ENCODE measurements at places on chromosomes 5 and 9.

DNA sequence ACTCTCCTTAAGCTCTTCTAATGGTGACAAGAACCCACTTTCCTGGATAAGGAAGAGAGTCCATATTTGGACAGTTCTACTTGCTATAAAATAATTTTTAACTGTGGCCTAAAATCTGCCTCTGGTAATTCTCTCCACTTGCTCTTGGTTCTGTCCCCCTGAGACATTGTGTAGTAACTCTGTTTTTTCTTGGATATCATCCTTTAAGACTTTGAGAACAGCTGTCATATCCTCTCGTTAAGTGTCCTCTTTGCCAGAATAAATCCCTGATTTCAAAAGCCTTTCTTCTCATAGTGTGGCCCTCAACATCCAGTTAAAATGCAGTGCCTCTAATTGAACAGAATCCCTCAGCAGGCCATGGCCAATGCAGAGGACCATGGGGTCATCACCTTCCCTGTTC lies 101.5 kb downstream of the ARHGEF28 start:
- DNase-seq, result no peak

DNA sequence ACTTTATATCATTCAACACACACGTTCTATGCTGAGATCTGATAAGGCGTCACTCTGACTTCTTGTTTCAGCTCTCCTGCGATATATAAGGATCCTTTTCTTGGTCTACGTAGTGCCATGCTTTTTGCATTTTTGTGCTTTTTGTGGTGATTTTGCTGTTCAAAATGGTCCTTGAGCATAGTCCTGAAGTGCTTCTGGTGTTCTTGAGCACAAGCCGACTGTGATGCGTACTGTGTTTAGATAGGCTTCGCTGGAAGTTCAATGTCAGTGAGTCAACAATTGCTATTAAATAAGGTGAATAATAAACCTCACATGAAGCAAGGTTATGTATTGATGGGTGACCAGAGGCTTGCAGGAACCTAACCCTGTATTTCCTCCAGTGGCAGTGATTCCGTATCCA lies 46.8 kb downstream of the ACO1 start:
- DNase-seq, result no peak

- peak; percentile 23 for DNase-seq
Measured at GRCh38 chr9:98256756-98257155, 1.3 kb upstream of the TBC1D2 start.

- DNase-seq, result no peak
Measured at GRCh38 chr9:136662656-136663581, at the start of gene EGFL7. Gene EGFL7, plus strand, starts transcription at chr9:136662916. Its CDS starts 5,367 bp downstream, at chr9:136668283.

DNA sequence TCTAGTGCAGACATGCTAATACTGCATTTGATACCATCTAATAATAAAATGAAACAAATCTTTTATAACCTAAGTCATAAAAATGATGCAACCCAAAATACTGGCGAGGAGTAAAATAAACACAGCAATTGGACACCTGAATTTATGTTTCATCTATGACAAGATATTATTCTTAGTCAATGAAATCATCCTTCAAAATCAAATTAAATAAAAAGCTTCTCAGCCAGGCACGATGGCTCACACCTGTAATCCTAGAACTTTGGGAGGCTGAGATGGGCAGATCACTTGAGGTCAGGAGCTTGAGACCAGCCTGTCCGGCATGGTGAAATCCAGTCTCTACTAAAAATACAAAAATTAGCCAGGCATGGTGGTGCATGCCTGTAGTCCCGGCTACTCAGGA lies 179.0 kb downstream of the TMEM232 start:
- DNase-seq, result no peak

GRCh38 chr5:8585230-8586018 lies 716.5 kb downstream of the MTRR start:
- DNase-seq, result no peak

DNA sequence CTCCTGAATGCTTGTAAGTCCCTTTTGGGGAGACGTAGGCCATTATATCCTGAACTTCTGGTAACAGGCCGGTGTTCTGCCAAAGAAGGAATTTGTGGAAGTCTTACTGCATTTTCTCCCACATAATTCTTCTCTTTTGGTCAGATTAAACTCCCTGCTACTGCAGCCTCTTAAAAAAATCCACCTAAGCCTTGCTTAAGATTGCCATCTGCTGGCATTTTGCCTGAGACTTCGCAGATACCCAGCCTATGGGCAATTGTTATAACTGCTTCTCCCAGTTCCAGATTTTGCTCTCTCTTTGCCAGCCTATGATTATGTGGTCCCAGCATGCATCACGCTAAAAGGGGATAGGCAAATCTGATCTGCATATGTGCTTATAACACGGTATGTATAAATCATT lies 391.6 kb upstream of the CHD1 start:
- no peak for DNase-seq

DNA sequence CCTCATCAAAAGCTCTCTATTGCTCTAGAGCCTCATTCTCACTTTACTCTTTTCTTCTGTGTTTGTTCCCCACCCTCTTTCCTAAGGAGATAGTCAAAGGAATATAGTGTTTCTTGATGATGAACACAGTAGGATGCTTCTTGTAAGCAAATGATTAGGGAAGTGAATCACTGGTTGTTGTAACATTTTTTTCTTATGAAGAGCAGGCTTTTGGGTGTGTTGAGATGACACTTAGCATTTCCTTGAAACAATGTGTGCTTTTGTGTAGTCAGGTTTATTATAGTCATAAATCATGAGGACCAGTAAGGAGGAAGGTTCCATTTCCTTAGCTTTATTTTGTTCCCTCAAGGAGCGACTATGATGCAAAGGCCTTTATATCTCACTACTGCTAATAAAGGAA lies 1991.3 kb upstream of the C9orf72 start:
- DNase-seq, result no peak

- no peak for DNase-seq
Measured at GRCh38 chr5:135517631-135518030, 18.1 kb downstream of the NEUROG1 start.

DNA sequence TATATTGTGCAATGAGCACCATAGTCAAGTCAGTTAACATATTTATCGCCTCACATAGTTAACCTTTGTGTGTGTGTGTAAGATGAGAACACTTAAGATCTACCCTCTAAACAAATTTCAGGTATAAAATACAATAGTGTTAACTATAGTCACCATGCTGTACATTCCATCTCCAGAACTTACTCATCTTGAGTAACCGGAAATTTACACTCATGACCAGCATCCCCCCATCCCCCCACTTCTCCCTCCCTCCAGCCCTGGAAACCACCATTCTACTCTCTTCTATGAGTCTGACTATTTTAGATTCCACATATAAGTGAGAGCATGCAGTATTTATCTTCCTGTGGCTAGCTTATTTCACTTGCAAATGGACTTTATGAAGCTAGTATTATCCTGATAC lies 40.3 kb downstream of the ZNF354A start:
- DNase-seq, result no peak

DNA sequence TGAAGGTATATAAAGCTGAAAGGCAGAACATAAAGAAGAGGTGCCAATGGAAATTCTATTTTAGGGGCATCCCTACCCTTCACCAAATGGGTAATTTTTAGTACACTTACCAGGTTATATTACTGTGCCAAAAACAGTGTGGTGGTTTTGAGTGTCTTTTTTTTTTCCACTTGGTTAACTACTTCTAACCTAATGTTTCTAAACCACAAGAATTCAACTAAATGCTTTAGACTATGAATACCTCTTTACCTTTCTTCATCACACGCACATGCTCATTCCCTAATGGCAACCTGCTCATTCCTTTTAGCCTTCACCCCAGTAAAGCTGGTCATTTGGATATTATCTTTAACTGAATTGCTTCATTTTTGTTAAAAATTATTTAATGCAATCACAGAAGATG lies 215.6 kb downstream of the PIK3R1 start:
- DNase-seq, result no peak

DNA sequence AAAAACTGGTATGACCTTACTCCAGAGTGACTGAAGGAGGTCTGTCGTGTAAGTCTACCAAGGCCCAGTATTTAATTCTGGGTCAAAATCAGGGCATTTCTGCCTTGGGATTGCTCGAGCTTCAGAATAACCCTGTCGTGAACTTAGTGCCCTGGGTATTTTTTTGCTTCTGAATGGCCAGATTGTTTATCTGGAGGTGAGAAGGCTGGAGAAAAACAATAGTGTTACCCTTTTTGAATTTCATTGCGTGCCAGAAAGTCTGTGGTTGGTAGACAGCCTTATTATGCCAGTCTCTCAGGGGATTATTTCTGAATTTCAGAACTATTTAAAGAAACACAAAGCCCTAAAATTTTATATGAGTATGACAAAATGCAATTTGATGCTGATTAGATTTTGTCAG lies 323.4 kb downstream of the CSNK1G3 start:
- DNase-seq, result no peak

GRCh38 chr9:85258823-85259370 lies 482.9 kb downstream of the AGTPBP1 start:
- peak; percentile 55 for DNase-seq

- DNase-seq, result no peak
Measured at GRCh38 chr9:98363644-98364043, 108.2 kb upstream of the TBC1D2 start.

DNA sequence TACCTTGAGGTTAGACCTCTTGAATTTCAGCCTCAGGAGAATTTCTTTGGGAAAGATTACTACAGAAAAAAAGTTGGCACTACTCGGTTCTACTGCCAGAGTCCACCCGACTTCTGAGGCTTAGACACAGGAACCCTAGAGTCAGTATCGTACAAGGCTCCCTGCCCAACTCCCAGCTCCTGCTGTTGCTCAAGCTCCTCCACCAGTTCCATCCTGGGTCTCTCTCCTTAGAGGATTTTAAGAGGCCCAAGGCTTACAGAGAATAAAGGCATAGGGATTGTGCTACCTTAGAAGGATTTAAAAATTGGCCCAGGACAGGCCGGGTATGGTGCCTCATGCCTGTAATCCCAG lies 29.0 kb upstream of the SSBP2 start:
- no peak for DNase-seq

GRCh38 chr5:171650597-171650996 lies 135.0 kb upstream of the SMIM23 start:
- DNase-seq, result no peak

DNA sequence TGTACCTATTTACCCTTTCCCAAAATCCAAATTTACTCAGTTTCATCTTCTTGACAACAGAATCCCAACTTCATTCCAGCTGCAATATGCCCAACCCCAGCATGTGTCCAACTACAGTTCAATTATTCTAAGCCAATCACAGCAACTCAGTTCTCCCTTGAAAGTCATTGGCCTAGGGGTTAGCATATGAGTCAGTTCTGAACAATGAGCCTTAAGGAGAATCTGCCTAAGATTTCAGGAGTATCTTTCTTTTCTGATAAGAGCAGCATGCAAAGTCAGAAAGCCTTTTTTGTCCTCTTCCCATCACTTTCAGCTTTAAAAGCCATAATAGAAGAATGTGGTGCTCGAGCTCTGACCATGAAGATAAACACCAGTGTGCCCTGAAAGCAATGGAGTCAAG lies 44.4 kb upstream of the RASGRF2 start:
- DNase-seq, result no peak

GRCh38 chr9:99056886-99057664 lies 47.8 kb upstream of the TGFBR1 start:
- no peak for DNase-seq

DNA sequence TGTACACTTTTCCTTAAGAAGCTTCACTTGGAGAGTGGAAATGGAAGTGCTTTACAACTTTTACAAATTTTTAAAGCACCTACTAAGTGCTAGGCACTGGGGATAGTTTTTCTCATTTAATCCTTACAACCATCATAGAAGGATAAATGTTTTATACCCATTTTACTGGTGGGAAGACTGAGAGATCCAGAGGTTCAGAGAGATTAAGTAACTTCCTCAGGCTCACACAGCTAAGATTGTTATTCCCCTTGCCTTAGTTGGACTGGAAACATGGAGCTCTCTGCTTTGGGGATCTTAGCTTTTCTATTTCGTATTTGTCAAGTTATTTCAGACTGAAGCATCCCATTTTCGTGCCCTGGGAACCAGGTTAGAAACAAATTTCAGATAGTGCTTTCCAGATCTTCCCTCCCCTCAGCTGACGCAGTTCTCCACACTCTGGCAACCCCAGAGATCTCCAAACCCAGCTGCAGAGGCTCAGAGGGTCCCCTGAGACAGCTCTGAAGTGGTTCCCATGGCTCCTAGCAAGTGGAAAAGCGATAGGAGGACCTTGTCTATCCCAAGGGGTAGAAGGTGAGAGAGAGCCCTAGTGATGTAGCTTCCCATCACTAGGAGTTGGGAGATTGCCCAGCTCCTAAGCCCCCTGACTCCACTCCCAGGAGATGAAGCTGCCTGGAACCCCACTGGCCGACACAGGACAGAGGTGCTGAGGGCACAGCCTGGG lies 16.2 kb upstream of the GABBR2 start:
- DNase-seq, result no peak

GRCh38 chr9:114371343-114371944 lies 16.3 kb downstream of the AKNA start:
- DNase-seq, result no peak

DNA sequence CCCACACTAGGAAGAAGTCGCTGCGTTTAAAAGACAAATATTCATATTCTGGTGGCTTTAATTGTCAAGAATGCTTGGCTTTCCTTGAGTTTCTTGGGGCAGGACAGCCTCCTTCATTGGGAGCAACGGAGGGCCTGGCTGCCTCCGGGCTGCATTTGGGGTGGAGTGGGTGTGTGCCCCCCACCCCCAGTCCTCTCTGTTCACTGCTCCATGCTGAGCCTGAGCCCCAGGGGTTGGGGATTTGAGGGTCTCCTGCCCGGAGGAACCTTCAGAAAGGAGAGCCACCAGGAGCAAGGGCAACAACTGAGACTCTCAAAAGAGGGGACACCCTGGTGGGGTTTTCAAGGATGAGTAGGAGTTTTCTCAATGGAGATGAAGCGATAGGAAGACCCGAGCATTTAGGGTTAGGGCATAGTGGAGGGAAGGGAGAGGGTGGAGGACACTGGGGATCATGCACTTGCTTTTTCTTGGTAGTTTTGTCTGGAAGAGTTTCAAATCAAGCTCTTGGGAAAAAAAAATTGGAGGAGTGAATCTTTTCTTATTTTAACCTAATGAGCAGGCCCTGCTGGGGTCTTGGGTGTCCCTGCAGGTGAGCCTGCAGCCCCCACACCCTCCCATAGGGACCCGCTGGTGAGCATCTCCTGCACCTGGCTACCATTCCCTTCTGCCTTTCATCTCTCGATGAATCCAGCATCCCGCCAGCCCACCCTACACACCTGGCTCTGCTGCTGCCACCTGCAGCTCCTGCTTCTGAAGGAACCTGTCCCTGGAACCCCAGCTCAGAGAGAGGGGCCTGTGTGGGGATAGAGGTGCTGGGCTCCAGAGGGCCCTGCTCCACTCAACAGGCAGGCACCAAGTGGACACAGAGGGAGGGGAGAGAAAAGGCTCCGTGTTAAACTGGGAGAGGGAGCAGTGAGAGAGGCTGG lies 4.1 kb downstream of the SLC6A19 start:
- DNase-seq, result no peak

DNA sequence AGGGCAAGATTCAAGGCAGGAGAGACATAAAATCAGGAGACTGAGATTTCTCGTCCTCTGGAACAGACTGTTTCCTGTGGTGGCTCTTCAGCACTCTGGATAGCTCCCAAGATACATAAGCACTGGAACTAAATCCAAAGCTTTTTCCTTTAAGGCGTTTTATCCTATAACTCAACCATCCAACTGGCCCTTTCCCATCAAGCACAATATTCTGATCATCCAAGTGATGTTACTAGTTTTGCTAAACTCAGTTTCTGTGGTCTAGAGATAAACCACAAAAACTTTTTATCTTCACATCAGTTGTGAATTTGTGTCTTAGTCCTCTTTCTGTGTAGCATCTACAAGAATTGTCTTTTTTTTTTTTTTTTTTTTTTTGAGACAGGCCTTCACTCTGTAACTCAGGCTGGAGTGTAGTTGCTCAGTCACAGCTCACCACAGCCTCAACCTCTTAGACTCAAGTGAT lies 299.4 kb downstream of the COX7C start:
- DNase-seq, result no peak

GRCh38 chr5:147742151-147742550 lies 40.4 kb downstream of the JAKMIP2 start:
- no peak for DNase-seq

Measured in NCI-H510A (cell line).